Stomach (tissue), 19 donors: ENCODE measurements at places on chromosomes 1 and 21. TPM values are rescaled to one million over a fixed set of nuclear protein-coding genes. Genes with fewer than 3 reads are reported as not detected.

The NR1I3 gene
- not detected for total RNA-seq

The MCL1 gene
- 142 TPM for total RNA-seq

The BCAN gene
- total RNA-seq = 5.7 TPM

The PIGK gene
- total RNA-seq = 62.4 TPM

The CACNA1E gene
- total RNA-seq = under 0.01 TPM

The UBXN11 gene
- total RNA-seq = 9.1 TPM

GRCh38 chr1:33045246-33045645 is 8.6 kb upstream of the AK2 start:
- DNase-seq = peak; percentile 50

GRCh38 chr1:6730880-6731279 is 29.3 kb upstream of the DNAJC11 start:
- no peak for DNase-seq

- no peak for DNase-seq
Observed at GRCh38 chr1:228146417-228147150, 3.1 kb upstream of the GJC2 start.

GRCh38 chr1:234616644-234617043 is 6.7 kb upstream of the IRF2BP2 start:
- peak; percentile 62 for DNase-seq

DNA sequence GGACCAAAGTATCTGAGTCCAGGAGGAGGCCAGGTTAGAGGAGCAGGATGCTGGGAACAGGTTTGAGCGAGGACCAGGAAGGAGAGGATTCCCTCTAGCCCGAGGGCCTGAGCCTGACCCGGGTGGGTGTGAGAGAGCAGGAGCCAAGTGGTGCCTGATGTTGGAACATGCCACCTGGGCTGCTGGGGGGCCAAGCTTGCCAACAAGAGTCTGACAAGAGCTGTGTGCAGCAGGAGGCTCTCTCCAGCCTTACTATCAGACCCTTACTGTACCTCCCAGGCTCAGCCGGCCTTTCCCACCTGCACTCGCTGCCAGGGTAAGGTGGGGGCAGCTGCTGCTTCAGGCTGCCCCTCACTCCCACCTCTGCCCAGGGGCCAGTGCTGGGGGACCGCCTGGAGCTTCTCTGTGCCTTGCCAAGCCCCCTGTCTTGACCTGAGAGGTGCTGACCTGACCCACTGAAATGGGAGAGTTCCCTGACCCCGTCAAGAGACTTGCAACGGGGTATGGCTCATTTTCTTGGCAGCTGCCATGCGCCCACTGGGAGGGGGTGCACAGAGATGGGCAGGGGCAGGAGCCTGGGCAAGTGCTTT is 159.6 kb upstream of the VAMP3 start:
- no peak for DNase-seq

DNA sequence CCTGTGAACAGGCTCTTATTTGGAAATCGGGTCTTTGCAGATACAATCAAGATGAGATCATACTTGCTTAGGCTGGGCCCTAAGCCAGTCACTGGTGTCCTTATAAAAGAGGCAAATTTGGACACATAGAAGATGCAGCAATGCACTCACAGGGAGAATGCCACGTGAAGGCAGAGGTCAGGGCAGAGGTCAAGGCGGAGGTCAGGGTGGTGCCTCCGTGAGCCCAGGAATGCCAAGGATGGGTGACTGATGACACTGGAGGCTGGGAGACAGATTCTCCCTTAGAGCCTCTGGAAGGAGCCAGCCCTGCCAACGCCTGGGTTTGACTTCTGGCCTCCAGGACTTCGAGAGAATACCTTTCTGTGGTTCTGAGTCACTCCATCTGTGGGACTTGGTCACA is 22.8 kb upstream of the C1orf174 start:
- DNase-seq = no peak
